ENCODE measurements at places on chromosomes 12 and 14.
A peak's percentile ranks its signal among the peaks of the same experiment; 100 is the strongest.

DNA sequence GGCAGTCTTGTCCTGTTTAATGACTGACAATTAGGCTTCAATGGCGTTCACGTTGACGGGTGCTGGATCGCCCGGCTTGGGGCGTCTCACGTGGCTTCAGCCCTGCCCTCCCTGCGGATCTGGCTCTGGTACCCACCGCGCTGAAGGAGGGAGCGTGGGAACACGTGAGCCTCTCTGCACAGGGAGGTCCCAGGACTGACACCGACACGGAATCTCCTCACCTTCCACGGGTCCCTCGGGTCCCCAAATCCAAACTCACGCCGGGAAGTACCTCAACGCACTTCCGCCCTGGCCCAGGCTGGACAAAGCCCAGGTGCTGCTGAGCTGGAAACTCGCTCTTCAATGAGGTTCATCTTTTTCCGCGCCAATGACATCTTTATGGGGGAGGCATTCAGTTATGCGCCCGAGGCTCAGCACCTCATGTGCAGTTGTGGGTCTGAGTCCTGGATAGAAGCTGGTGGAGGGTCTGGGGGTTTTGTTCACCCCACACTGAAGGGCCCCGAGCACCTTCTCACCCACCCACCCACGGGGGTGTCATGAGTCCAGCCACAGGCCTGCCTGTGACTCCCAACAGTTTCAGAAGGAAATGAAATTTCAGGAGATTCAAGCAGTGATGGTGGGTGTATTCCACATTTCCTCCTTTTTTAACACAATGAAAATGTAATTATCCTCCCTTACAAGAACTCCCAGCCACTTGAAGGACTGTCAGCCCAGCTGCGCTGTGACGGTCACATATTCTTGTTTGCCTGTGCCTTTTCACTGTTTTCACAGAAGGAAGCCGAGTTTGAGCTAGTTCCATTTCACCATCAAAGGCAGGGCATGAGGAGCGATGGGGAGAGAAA, 251.7 kb upstream of the SFSWAP start:
- no peak for DNase-seq

- peak; percentile 79 for DNase-seq
Observed at GRCh38 chr12:111426344-111427185, 20.8 kb downstream of the SH2B3 start.

DNA sequence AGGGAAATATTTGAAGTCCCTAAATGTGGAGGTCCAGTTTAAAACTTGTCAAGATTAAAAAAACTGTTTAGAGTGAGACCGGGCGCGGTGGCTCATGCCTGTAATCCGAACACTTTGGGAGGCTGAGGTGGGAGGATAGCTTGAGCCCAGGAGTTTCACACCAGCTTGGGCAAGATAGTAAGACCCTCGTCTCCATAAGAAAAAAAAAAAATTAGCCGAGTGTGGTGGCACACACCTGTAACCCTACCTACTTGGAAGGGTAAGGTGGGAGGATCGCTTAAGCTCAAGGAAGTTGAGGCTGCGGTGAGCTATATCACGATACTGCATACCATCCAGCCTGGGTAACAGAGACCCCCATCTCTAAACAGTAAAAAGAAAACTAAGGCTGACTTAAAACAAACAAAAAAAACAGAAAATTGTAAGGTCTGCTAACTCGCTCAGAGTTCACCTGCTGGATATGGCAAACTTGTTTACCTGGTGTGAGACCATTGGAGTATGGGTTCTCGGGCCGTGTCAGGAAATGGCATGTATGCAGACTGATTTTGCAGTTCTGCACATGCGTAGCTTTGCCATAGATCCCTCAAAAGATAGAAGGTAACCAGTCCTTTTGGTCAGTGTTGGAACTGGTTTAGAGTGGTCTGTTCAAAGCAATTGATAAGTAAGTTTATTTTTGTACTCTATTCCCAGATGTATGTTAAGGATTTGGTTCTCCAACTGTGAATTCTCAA, 2.1 kb downstream of the RNF10 start:
- DNase-seq, result no peak

- no peak for DNase-seq
Observed at GRCh38 chr14:73459959-73460358, 1.6 kb upstream of the NUMB start.

- no peak for DNase-seq
Observed at GRCh38 chr12:53872367-53872766, 66.3 kb upstream of the HOXC13 start.

DNA sequence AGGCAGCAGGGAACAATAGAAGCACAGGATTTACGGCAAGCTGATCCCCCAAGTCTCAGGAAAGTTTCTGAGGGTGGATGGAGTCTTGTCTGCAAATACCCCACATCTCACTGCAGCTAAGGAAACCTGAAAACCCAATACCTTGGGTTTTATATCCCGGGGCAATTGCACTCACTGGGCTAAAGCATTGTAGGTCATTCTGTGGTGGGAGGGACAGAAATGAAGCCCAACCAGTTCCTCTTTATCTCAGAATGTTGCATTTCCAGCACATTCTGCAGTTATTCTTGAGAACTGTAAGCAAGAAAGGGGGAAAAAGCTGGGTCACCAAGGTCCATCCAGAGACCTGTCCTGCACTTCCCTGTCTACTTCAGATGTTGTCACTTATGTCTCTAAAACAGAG, 39.8 kb downstream of the C12orf42 start:
- no peak for DNase-seq

GRCh38 chr14:70782361-70782760, 27.0 kb downstream of the MAP3K9 start:
- peak; percentile 96 for DNase-seq

DNA sequence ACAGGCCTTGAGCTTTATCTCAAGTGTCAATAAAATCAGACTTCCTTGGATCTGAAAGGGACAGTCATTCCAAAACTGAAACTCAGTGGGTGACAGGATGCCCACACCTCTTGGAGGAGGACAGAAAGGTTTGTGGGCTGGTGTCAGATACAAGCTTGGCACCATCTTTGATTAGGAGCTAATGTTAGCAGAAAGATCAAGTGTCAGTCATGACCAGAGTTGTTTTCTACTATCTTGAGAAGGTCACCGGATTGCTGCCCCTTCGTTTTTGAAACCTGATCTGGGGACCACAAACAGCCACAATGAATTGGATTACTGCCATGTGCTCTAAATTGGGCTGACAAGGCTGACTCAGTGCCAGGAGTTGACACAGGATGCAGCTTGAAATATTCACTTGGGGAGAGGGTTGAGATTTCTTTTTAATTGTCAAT, 88.3 kb downstream of the OTOGL start:
- peak; percentile 79 for DNase-seq

DNA sequence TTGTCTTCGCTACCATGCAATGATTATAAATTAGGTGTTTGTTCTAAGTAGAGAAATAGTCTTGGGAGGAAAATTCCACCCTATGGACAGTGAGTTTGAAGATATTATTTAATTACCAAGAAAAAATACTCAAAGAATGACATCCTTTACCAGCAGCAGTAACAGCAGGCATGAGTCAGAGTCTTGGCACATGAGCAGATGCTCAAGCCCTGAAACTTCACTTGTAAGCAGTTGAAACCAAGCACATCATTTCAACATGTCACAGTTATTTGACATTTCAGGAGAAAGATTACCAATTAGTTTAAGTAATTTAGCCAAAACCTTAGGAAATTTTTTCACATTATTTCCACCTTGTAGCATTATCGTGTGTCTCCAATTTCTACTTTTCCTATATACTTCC, 99.2 kb downstream of the C12orf50 start:
- DNase-seq, result peak; percentile 45

- DNase-seq, result no peak
Observed at GRCh38 chr12:123263196-123263817, 8.3 kb downstream of the CDK2AP1 start.

- no peak for DNase-seq
Observed at GRCh38 chr14:102396521-102396920, 33.8 kb downstream of the TECPR2 start.

GRCh38 chr14:95662376-95663186, 23.6 kb upstream of the TCL1B start:
- peak; percentile 43 for DNase-seq

- peak; percentile 66 for DNase-seq
Observed at GRCh38 chr12:674272-674781, 11.1 kb upstream of the NINJ2 start.

DNA sequence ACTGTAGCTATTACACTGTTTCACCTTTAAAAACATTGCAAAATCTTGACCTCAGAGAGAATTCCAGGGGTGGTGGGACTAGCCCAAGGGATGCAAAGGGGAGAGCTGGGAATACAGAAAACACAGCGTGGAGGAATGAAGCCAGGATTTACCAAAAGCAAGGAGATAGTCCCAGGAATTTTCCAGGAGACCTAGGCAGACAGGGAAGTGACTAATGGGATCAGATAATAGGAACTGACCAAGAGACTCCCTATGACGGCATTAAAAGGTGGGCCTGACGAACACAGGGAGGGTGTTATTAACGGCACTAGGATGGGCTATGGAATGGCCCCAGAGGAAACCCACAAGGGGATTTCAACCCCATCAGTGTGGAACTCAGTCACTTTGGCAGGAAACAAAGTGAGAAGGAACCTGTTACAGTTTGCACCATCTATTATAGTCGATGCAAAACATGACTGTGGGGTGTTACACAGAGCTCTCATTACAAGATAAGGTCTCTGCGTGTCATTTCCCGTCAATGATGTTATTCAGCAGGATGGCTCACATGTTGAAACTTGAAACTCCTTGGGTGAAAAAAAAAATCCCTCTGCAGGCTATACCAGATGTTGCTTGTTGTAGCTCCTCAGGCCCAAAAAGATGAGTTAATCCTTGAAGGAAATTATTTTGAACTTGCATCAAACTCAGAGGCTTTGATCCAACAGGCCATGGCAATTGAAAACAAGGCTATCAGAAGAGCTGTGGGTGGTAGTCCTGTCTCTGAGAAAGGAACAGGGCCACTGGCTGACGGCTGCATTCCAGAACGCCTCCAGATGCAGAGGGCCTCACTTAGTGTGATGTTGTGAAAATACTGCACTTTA, 58.7 kb downstream of the DRAM1 start:
- peak; percentile 95 for DNase-seq

GRCh38 chr14:45051180-45051579, 32.7 kb upstream of the PRPF39 start:
- DNase-seq, result no peak

DNA sequence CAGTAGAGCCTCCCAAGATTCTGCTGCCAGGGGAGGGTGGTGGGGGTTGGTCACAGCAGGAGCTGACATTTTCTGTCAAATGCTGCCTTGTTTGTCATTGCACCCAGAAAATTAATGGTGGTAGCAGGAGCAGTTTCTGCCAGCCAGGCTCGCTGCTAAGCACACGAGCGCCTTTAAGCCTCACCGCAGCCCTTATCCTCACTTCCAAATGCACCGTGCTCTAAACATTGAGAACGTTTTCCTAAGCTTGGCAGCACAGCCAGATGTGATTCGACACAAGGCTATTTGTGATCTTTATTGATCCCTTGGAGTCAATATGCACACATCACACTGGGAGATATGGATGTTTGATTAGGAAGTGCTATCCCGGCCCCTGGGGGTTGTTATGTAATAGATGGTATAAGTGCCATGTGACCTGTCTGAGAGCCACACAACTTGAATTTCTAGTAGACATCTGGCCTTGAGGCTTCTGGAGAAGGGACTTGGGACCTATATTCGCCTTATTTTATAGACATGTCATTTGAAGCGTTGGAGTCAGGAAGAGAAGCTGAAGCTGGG, 31.6 kb upstream of the BEGAIN start:
- DNase-seq, result no peak

- DNase-seq, result no peak
Observed at GRCh38 chr14:31283578-31284252, 76.1 kb upstream of the HECTD1 start.

DNA sequence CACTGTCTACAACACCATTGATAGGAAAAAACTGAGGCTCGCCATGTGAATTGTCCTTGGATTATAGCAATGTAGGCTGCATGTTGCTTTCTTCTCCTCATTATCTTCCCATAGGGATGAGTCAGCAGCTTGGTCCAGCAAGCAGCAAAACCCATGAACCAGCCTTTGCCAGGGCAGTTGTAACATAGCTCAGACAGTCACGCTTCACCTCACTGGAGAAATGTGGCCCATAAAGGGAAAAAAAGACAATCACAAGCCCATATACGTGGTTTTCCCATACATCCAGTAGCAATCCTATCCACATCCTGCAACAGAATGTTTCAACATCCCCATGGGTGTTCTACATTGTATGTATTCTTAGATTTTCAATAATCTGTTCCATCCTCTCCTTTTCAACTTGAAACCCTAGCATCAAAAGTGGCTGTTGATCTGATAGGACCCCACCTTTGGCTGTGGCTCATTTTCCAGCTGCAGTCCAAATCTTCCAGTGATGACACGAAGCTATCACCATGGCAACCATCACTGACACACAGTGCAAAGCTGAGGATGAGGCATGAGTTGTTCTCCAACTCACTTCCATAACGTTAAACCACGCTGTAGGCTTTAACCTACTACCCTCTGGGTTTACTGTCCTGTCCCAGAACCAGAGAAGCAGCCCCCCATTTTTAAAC, 34.0 kb downstream of the GRIN2B start:
- DNase-seq, result peak; percentile 8

GRCh38 chr14:24334431-24335291, at the start of gene ADCY4:
Gene ADCY4, minus strand, starts transcription at chr14:24335071. Its CDS starts 419 bp downstream, at chr14:24334652.
- no peak for DNase-seq

- DNase-seq, result no peak
Observed at GRCh38 chr12:53227341-53227740, 4.7 kb downstream of the RARG start.

DNA sequence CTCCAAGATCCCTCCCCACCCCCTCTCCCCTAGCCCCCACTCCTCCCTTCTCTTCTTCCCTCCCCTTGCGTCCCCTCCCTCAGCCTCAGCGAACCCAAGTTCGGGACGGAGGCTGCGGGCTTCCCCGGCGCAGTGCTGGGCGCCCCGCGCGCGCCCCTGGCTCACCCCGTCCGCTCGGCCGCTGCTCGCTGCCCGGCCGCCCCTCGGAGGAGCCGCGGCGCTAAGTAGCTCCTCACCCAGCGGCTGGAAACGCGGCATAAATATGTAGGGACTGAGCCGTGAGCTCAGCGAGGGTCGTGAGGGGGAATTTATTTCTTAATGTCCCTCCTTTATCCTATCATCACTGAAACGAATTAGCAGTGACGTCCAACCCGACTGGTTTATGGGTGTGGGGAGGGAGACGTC, at the start of gene NOS1:
Gene NOS1, minus strand, starts transcription at position 280 of the 405 bp plus-strand sequence. CDS start 30,557 bp downstream, outside the sequence.
- no peak for DNase-seq

GRCh38 chr12:105382771-105383622, 52.5 kb downstream of the C12orf75 start:
- peak; percentile 61 for DNase-seq

DNA sequence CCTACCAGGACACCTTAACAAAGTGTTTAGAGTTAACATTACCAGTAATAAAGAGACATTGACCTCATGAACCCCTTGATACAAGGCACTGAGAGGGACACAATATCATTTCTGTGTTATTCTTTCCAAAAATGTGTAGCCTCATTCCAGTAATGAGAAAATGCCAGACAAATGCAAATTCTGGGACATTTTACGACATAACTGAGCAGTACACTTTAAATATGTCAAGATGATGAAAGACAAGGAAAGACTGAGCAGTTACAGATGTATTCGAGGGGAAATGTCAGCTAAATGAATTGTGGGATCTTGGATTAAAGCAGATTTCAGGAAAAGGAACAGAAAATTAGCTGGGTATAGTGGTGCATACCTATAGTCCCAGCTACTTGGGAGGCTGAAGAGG, 255.6 kb downstream of the ERC1 start:
- no peak for DNase-seq

All from HT1080 (cell line).